ENCODE measurements at places on chromosomes 6 and 20. TPM values are rescaled to one million over a fixed set of nuclear protein-coding genes. Genes with fewer than 3 reads are reported as not detected.
A peak's percentile ranks its signal among the peaks of the same experiment; 100 is the strongest.

PBOV1 gene
- not detected for total RNA-seq

OPN5 gene
- not detected for total RNA-seq

DNA sequence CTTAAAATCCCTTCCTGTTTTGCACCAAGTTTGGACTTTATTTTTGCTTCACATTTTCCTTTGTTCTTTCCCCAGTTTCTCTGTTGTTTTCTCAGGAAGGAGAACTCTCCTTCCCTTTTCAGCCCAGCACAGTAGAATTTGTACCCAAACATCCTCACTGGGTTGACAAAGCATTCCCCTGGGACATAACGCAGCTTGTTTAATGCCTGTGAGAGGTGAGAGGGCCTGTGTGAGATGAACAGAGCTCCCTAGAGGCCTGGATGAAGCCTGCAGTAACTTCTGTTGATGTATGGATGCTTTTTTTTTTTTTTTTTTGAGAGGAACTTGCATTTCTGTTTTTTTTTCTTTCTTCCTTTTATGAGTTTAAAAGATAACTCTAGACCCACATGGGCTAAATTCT lies 104.9 kb upstream of the SLC22A23 start:
- H3K36me3 ChIP-seq, result no peaks in the 10 kb centered on the region
- no peak for DNase-seq
- H3K4me1 ChIP-seq, result no peaks in the 10 kb centered on the region
- H3K27me3 ChIP-seq, result peaks cover 5% of the 10 kb centered on the region
- no peak overlapping the region for H3K27ac ChIP-seq
- H3K4me3 ChIP-seq, result no peak overlapping the region

- no peaks in the 10 kb centered on the region for H3K4me1 ChIP-seq
- H3K4me3 ChIP-seq, result no peak overlapping the region
- peaks cover 2% of the 10 kb centered on the region for H3K36me3 ChIP-seq
- no peak for DNase-seq
Observed at GRCh38 chr20:13995841-13996240, 525 bp downstream of the MACROD2 start.

- H3K4me1 ChIP-seq, result no peaks in the 10 kb centered on the region
- no peaks in the 10 kb centered on the region for H3K27me3 ChIP-seq
- no peak overlapping the region for H3K27ac ChIP-seq
- no peak overlapping the region for H3K4me3 ChIP-seq
Observed at GRCh38 chr6:24536466-24536865, 41.7 kb downstream of the ALDH5A1 start.

GRCh38 chr6:159108426-159108985 lies 60.7 kb upstream of the FNDC1 start:
- peak overlapping the region; percentile 82 for H3K4me3 ChIP-seq
- H3K27ac ChIP-seq, result peak overlapping the region; percentile 77
- no peaks in the 10 kb centered on the region for H3K36me3 ChIP-seq
- peaks cover 67% of the 10 kb centered on the region for H3K4me1 ChIP-seq
- H3K27me3 ChIP-seq, result no peaks in the 10 kb centered on the region
- DNase-seq, result no peak

GRCh38 chr20:17675519-17676377 lies 6.3 kb downstream of the RRBP1 start:
- peaks cover 3% of the 10 kb centered on the region for H3K36me3 ChIP-seq
- no peaks in the 10 kb centered on the region for H3K27me3 ChIP-seq
- no peak for DNase-seq
- peak overlapping the region; percentile 10 for H3K27ac ChIP-seq

MLN gene
- not detected for total RNA-seq

RPS6KA2 gene
- 28.1 TPM for total RNA-seq

- H3K27me3 ChIP-seq, result no peaks in the 10 kb centered on the region
- no peak overlapping the region for H3K27ac ChIP-seq
- H3K4me1 ChIP-seq, result no peaks in the 10 kb centered on the region
- H3K4me3 ChIP-seq, result no peak overlapping the region
- no peak for DNase-seq
Observed at GRCh38 chr6:168380956-168381605, 59.9 kb upstream of the SMOC2 start.

TCF15 gene
- total RNA-seq, result not detected

OR2B6 gene
- total RNA-seq, result 0.43 TPM

All from activated T-cell treated with anti-CD3 and anti-CD28 coated beads, Interleukin-2, amount 50 U/mL, for 72 hours (primary cell).